Activated CD8-positive, alpha-beta memory T cell treated with anti-CD3 and anti-CD28 coated beads, Interleukin-2, amount 50 U/mL, for 4 hours (primary cell): ENCODE measurements at places on chromosomes 3 and 15.

DNA sequence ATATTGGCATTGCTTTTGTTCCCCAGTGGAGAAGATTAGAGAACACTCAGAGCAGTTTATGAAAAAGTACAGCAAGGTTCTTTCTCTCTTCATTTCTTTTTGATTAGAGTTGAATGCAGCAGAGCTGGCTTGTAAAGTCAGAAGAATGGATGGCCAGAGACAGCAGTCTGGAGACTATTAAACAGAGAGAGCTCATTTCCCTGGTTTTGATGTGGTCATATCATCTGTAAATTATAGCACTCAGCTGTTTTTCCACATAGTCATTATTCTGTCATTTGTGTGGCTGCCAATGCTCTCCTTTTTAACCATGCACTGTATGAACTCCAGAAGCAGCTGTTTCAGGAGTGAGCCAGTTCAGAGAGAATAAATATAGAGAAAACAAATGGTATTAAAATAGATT, 177.4 kb upstream of the CRBN start:
- DNase-seq, result no peak

DNA sequence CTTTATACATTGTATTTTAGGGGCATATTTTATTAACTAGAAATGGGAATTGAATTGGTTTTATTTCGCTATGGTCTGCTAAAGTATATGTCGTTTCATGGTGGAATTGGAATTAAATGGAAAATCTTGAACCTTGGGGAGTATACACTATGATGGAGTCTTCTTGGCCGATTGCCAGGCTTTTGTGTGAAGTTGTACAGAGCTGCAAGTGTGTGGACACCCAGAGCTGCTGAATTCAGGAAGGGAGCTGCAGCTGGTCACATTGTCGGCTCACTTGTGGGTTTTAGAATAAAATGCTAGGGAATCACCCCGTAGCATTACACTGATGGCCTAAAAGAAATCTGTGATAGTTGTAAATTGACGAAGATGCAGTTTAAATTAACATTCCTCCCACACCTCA, 35.1 kb downstream of the USP3 start:
- DNase-seq, result no peak

DNA sequence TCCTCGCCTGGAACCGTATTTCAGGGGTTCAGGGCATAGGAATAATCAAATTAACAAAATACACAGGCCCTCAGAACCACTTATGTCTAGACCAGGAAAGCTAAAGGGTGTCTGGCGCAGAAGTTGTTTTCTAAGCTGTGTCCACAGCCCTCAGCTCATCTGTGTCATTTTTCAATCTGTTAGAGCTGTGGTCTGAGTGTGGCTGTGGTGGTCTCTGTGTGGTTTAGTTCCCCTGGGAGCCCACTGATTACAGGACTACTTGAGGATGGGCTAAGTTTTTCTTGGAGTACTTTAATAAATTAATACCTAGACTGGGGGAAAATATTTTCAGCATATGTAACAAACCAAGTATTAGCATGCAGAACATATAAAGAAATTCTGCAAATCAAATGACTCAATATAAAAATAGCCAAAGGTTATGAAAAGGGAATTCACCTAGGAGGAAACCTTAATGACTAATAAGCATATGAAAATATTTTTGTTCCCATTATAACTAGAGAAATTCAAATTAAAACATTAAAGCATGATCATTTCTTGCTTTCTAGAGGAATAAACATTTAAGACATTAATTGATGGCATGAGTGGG, 186.3 kb downstream of the SATB1 start:
- DNase-seq, result no peak

DNA sequence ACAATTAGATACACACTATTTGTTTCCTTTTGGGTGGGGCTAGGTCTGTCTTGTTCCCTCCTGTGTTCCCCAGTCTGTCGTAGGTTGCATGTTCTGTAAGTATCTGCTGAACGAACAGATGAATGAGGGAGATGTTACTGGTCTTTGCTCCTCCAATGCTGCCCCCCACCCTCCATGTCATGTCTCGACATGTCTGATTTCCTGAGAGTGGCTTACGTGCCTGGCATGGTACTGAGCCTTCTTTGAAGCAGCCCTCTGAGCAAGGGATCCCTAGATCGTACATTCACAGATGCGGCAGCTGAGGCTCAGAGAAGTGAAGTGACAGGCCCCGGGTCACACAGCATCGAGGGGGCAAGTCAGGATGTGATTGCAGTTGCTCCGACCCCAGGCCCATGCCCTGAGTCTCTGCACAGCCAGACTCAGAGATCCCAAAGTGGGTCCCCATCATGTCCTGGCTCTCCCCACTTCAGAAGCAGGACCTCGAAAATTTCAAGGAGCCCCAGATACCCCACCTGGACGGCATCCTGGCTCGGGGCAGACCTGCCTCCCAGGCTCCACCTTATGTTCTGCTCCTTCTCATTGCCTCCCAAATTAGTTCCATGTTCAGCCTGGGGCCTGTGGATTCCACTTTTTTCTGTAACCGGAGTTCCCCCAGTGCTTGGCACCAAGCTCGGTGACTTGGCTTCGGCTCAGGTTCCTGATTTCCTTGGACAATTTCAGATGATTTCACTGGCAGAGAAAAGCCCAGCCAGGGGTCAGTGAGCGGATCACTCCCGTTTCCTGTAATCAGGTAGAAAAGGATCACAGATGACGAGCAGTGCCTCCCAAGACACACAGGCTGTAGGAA, 24.7 kb downstream of the GOLGA6L2 start:
- DNase-seq, result no peak

GRCh38 chr15:95693917-95694316, 636.6 kb upstream of the NR2F2 start:
- DNase-seq, result no peak

- no peak for DNase-seq
Measured at GRCh38 chr3:136291302-136291701, 41.2 kb downstream of the PCCB start.

- DNase-seq, result no peak
Measured at GRCh38 chr15:62807539-62808130, 234.9 kb upstream of the TPM1 start.

- no peak for DNase-seq
Measured at GRCh38 chr3:124131580-124131979, 139.7 kb upstream of the ROPN1 start.

DNA sequence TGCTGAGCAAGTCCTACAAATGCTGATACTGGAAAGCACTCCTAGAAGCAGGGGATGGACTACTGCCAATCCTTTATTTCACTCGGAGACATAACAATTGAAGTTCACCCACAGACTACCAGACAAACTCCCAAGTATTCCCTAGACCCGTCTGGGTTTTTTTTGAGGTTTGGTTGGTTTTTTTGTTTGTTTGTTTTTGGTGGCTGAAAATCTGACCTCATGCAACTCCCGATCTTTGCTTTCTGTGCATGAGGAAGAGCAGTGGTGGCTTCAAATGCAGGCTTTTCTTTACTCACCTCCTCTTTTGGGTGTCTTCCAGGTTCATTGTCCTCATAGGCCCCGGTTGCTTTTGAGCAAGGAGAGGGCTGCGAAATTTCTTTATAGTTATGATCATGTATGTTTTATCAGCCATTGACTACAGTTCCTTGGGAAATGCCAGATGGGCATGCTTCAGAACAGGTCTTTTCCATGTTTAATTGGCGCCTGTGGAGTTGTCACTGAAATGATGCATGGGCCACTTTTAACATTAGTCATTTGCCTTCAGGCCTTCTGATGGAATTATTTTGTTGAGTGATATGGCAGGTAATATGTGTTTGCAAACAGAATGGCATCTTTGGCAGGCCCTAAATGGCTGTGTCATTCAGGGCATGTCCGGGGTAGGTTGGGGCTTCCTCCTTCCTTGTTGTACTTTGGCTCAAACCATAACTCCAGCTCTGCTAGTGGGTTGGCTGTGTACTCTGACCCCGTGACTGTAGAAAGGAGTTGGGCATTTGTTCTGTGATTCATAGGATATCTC, 81.3 kb upstream of the ZBED2 start:
- DNase-seq, result no peak

DNA sequence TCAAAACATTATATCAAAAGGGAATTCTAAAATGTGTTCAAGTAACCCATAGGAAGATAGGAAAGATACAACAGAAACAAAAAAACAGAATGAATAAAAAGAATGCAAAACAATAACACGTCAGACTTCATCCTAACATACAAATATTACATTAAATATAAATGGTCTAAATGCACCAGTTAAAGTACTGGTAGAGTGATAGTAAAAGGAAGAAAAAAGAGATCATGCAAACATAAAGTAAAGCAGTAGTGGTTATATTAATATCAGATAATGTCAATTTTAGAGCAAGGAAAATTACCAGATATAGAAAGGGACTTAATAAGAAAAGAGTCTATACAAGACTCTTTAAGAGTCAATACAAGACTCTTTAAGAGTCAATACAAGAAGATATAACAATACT, 755.7 kb downstream of the MCTP2 start:
- DNase-seq, result no peak

- DNase-seq, result no peak
Measured at GRCh38 chr3:189071446-189071845, 100.3 kb upstream of the TPRG1 start.
